Thoracic aorta endothelial cell (primary cell): ENCODE measurements at places on chromosomes 1 and 21. TPM values are rescaled to one million over a fixed set of nuclear protein-coding genes. Genes with fewer than 3 reads are reported as not detected.

The ADAMTS5 gene
- under 0.01 and 0.07 TPM in 2 replicates for total RNA-seq

The IL19 gene
- not detected in 2 replicates for total RNA-seq

The TRIM67 gene
- total RNA-seq: not detected in 2 replicates

The S100A16 gene
- 530 TPM in 2 replicates for total RNA-seq

The KRTAP21-2 gene
- not detected in 2 replicates for total RNA-seq

The RAB7B gene
- total RNA-seq: 0.13 TPM in 1 of 2 replicates, not detected in the other

The TLCD4 gene
- 0.13 and 0.14 TPM in 2 replicates for total RNA-seq

The KIF2C gene
- 38.6 and 54.6 TPM in 2 replicates for total RNA-seq

The GJA4 gene
- total RNA-seq: 11.4 and 35.9 TPM in 2 replicates

The BROX gene
- total RNA-seq: 63.0 and 78.9 TPM in 2 replicates

The EPHA8 gene
- not detected in 2 replicates for total RNA-seq

The RBM11 gene
- not detected in 2 replicates for total RNA-seq

The TRIM33 gene
- 52.6 and 56.3 TPM in 2 replicates for total RNA-seq

The AXDND1 gene
- total RNA-seq: 0.13 TPM in 1 of 2 replicates, not detected in the other

The FAM72C gene
- 1.3 and 1.4 TPM in 2 replicates for total RNA-seq

The HSPB7 gene
- not detected in 2 replicates for total RNA-seq

The IFNLR1 gene
- total RNA-seq: not detected in 2 replicates

The SPOCD1 gene
- 53.7 and 57.9 TPM in 2 replicates for total RNA-seq

The ATP6V1G3 gene
- total RNA-seq: not detected in 2 replicates

The ATXN7L2 gene
- total RNA-seq: 2.8 and 2.9 TPM in 2 replicates

The OLIG2 gene
- total RNA-seq: not detected in 2 replicates

The PLEKHA6 gene
- total RNA-seq: 9.3 and 21.9 TPM in 2 replicates

The SPRR2G gene
- not detected in 2 replicates for total RNA-seq

The ZNF124 gene
- total RNA-seq: 55.5 and 58.9 TPM in 2 replicates

The RIMKLA gene
- total RNA-seq: under 0.01 and 0.14 TPM in 2 replicates

The ETV3L gene
- total RNA-seq: not detected in 2 replicates

The PPIAL4G gene
- total RNA-seq: not detected in 2 replicates

The PLD5 gene
- not detected in 2 replicates for total RNA-seq

The WDR64 gene
- not detected in 2 replicates for total RNA-seq

The SLC26A9 gene
- 0.22 TPM in 1 of 2 replicates, not detected in the other for total RNA-seq

The HAO2 gene
- total RNA-seq: not detected in 2 replicates

The KIAA1614 gene
- 0.66 and 1.9 TPM in 2 replicates for total RNA-seq

The TEX38 gene
- not detected in 2 replicates for total RNA-seq

The F3 gene
- 2.9 and 3.3 TPM in 2 replicates for total RNA-seq

The ANXA9 gene
- not detected in 2 replicates for total RNA-seq

The BEND5 gene
- total RNA-seq: 0.65 TPM in 1 of 2 replicates, not detected in the other

The TP73 gene
- total RNA-seq: 0.07 and 0.13 TPM in 2 replicates

The TAL1 gene
- 35.5 and 36.8 TPM in 2 replicates for total RNA-seq

The CYP2J2 gene
- total RNA-seq: 0.22 and 0.27 TPM in 2 replicates

The NR5A2 gene
- total RNA-seq: 11.3 and 27.8 TPM in 2 replicates

The SPRR2F gene
- not detected in 2 replicates for total RNA-seq
